ENCODE measurements at places on chromosomes 5 and 9. TPM values are rescaled to one million over a fixed set of nuclear protein-coding genes. Genes with fewer than 3 reads are reported as not detected.

Gene SGCD
- total RNA-seq: 9.2 TPM

Gene CMYA5
- 1.3 TPM for total RNA-seq

Gene KLF4
- total RNA-seq: 16.8 TPM

Gene MYO10
- total RNA-seq: 105 TPM

Gene B4GALT1
- total RNA-seq: 54.3 TPM

Gene INSYN2B
- total RNA-seq: 3.1 TPM

Gene CCDC127
- 7.0 TPM for total RNA-seq

Gene PPP3R2
- not detected for total RNA-seq

Gene CDH6
- total RNA-seq: 40.0 TPM

Gene PTGES
- 108 TPM for total RNA-seq

Gene TYRP1
- total RNA-seq: 1.7 TPM

Gene ANAPC2
- total RNA-seq: 15.2 TPM

Gene GRM6
- not detected for total RNA-seq

Gene PCDHGA5
- total RNA-seq: 1.3 TPM

Gene PDE6A
- not detected for total RNA-seq

Gene ADAMTS19
- 36.3 TPM for total RNA-seq

Gene PLAC8L1
- not detected for total RNA-seq

Gene FRMD3
- total RNA-seq: 0.14 TPM

Gene IL5
- not detected for total RNA-seq

Gene BAAT
- not detected for total RNA-seq

Gene DMRT3
- not detected for total RNA-seq

Gene FAXDC2
- total RNA-seq: 6.0 TPM

Gene NME5
- 1.6 TPM for total RNA-seq

Gene NMUR2
- not detected for total RNA-seq

Gene CNTFR
- under 0.01 TPM for total RNA-seq

Gene PCA3
- not detected for total RNA-seq

Gene ZNF454
- total RNA-seq: 2.1 TPM

Gene FABP6
- total RNA-seq: not detected

Gene KCNN2
- total RNA-seq: 0.43 TPM

Gene FGD3
- not detected for total RNA-seq

Gene PCDHB4
- total RNA-seq: 0.14 TPM

Gene IFNA1
- not detected for total RNA-seq

Gene ITK
- under 0.01 TPM for total RNA-seq

Gene PCDHA1
- under 0.01 TPM for total RNA-seq

Gene ANKRD31
- 0.14 TPM for total RNA-seq

Gene QRFP
- not detected for total RNA-seq

Gene OSMR
- total RNA-seq: 86.6 TPM

Gene GARIN3
- not detected for total RNA-seq

Gene CD14
- total RNA-seq: 8.8 TPM

Gene OLFML2A
- total RNA-seq: 6.5 TPM

Gene PDCD1LG2
- 2.6 TPM for total RNA-seq
